ENCODE measurements at places on chromosomes 3 and 15.

DNA sequence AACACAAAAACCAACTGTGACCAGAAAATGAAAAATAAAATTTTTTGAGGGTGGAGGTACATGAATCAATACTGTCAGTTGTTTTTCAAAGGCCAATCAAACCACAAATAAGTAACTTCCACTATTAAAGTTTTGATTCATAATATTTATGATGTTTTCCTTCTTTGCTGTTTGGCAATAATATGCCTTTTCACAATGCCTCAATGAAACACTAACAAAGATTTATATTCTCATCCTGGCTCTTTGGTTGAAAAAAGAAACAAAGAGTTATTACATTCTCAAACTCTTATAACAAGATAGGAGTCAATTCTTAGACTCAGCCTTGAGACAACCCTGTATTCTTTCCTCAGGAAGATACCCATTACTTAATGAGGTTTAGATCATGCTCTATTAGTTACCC, 63.1 kb downstream of the C3orf70 start:
- DNase-seq: no peak

DNA sequence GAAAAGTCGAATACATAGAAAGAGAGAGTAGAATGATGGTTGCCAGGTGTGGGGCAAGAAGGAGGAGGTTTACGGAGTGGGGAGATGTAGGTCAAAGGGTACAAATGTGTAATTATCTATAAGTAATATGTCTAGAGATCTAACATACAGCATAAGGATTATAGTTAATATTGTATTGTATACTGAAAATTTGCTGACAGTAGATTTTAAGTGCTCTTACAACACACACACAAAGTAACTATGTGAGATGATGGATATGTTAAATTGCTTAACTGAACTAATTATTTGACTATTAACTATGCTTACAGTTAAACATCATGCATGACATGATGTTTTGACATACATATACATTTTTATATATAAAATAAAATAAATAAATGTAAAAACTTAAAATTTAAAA, 192.7 kb downstream of the ZIC4 start:
- no peak for DNase-seq

DNA sequence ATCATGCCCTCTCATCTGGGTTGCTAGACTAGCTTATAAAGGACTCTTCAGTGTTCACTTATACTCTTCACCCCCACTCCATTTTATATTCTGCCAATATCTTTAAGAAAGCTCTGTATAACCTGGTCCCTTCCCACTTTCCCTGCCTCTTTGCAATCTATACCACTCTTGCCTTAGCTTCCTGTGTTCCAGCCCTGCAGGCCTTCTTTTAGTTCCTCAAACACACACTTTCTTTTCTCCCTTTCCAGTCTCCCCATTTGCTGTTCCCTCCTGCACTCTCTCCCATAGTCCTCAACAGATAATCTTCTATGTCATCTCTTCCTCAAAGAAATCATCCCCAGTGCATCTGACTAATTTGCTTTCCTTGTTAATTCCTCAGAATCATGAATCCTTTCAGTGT, 28.7 kb downstream of the SENP8 start:
- DNase-seq: no peak

DNA sequence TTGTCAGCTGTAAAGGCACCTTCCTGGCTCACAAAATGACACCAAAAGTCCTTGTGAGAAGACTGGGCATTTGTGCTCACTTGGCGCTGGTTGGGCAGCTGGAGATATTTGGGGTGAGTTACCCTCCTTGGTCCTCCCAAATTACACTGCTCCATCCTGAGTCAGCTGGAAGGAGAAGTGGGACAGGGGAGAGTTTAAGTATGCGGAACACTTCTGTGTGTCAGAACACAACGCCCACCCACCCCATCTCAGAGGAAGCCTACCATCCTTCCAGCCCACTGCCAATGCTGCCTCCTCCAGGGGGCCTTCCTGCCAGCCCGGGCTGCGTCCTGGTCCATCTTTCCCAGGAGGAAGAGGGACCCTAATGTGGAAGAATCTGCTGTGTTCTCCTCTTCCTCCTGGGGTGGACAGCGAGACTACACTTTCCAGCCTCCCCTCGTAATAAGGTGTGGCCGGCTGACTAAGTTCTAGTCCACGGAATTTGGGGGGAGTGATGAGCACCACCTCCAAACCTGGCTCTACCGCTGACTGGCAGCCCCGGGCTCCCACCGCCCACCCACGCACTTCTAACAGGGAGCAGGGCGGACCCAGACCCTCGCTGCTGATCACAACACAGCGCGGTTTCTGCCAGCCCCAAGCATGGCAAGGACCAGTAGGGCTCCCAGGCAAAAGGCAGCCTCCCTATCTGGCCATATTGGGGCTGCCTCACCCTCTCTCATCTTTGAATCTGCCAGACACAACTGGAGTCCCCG, 265.0 kb downstream of the XXYLT1 start:
- DNase-seq: no peak

DNA sequence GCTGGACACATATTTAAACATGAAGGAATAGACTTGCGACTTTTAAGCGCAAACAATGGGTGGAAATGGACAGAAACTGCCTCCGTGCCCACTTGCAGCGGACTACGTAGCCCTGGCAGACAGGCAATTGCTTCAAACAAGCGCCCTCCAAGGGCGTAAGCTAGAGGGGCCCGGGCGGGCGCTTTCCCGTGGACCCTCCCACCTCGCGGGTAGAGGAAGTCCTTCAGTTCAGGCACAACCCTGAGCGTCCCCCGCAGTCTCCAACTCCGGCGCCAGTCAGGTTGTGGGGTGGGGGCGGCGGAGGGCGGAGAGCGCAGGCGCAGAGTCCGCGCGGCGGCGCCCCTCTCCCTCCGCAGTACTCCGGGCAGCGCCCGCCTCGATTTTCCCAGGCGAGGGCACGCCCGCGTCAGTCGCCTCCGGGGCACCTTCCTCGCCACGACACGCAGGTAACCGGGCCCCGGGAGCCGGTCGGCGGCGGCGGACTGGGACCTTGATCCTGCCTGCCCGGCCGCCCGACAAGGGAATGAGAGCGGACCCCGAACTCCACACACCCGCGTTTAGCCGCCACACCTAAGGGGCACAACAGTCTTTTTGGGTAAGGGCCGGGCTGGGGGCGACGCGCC, at the start of gene SLC35G2:
Gene SLC35G2, plus strand, starts transcription at position 358 of the 623 bp plus-strand sequence. CDS start 35,335 bp downstream, outside the sequence.
- DNase-seq: peak; percentile 87

- DNase-seq: no peak
Measured at GRCh38 chr3:128232376-128233178, 79.3 kb downstream of the EEFSEC start.

DNA sequence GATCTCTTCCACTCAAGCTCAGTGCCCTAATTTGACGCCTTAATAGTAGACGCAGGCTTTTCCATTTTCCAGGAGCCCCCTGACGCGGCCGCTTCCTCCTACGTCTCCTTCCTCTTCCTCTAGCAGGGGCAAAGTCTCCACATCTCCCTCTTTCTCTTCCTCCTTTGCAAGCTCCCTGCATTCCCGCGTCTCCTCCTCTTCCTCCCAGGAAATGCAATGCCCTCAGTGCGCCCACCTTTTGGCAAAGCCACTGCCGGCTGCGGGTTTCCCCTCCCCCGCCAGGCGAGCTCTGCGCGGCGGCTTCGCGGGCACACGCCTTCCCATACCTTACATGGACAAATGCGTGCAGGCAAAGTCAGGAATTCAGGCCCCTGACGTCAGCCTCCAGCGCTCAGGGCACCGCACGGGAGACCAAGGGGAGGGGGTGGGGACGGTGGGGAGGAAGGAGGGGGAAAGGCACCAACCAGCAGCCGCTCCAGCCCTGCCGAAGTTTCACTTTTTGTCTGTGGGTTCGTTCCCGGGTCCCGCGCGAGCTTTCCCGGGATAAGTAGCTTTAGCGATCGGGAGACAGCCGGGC, 432 bp upstream of the LPP start:
- DNase-seq: peak; percentile 6

- DNase-seq: no peak
Measured at GRCh38 chr3:32910954-32911353, 40.5 kb upstream of the CCR4 start.

GRCh38 chr3:61913701-61914100, 352.3 kb downstream of the PTPRG start:
- no peak for DNase-seq

GRCh38 chr15:44735482-44736180, 697 bp upstream of the TRIM69 start:
- no peak for DNase-seq

DNA sequence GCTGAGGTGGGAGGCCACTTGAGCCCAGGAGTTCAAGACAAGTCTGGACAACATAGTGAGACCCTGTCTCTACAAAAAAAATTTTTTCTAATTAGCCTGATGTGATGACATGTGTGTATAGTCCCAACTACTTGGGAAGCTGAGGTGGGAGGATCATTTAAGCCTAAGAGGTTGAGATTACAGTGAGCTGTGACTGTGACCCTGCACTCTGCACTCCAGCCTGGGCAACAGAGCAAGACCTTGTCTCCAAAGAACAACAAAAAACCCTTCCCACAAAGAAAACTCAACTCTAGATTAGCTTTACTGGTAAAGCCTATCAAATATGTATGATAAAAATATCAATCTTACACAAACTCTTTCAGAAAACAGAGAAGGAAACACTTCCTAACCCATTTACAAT, 68.5 kb downstream of the ZNF148 start:
- no peak for DNase-seq

- no peak for DNase-seq
Measured at GRCh38 chr3:128848936-128849335, 30.5 kb upstream of the ACAD9 start.

- DNase-seq: no peak
Measured at GRCh38 chr15:60612400-60613048, 133.6 kb upstream of the ICE2 start.

DNA sequence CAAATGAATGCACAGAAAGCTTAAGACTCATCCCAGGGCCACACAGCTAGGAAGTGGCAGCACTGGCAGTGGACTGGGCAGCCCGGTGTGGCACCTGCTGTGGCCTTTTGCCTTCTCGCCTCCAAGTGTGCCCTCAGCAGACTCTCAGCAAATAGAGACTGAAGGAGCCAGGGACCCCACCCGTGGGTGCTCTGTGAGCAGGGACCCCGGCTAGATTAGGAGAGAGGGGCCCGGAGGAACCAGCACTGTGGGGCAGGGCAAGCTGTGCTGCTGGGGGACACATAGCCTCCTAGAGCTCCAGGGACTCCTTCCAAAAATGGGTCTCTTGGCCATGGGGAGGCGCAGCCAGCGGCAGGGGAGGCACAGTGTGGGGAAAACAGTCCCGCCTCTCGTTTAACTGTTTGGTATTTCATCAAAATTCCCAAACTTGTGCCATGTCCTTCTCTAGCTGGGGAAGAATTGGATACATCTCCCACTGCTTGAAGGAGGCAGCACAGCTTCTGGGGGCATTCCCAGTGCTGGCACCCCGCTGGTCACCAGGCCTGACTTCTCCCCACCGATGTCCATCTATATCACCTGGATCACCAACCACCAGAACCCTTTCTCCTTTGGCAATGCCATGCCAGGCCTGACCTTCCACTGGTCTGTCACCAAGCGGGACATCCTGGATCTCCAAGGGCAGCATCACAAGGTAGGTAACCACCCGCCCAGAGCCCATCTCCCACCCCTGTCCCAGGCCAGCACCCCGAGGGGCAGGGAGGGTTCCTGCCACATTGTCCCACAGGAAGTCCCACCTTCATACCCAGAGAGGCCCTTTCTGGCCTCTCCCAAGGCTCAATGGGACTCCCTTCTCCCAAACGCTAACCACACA, 12.0 kb upstream of the TXNRD3 start:
- no peak for DNase-seq

DNA sequence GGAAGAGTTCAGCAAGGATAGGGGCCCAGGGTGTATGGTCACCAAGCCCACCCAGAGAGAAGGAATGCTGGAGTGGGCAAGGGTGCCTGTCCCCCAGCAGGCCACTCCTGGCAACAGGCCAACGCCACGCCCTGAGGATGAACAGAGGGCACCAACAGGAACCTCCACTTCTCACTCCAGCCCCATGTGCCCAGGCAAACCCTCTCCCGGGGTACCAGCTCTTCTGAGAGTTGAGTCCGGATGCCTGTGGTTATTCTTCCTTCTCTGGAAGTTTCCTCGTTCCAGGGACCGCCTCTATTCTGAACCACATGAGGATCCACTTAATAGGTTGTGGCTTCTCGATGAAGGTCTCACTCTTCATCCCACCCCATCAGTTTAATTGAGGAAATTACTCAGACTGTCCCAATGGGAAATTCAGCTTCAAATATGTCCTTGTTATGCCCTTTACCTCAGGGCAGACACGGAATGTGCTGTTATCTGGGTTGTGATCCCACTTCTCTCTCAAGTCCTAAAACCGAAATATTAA, 114.3 kb downstream of the LIPC start:
- DNase-seq: no peak

- DNase-seq: peak; percentile 25
Measured at GRCh38 chr15:98799461-98800390, 151.4 kb downstream of the IGF1R start.

DNA sequence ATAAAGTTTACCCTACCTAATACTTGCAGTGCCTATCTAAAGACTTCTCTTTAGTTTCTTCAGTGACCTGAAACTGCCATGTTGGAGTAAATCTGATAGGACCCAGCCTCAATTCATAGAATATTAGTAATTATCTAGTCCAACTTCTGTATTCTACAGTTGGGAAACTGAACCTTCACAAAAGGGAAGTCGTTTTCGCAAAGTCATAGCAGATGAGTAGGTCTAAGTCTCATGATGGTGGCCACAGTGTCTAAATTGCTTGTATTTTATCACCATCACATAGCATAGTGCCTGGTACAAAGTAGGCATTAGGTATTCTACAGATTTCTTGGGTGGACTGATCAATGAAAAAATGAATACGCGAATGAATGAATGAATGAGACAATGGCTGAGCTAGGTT, 8.4 kb downstream of the GMNC start:
- no peak for DNase-seq

DNA sequence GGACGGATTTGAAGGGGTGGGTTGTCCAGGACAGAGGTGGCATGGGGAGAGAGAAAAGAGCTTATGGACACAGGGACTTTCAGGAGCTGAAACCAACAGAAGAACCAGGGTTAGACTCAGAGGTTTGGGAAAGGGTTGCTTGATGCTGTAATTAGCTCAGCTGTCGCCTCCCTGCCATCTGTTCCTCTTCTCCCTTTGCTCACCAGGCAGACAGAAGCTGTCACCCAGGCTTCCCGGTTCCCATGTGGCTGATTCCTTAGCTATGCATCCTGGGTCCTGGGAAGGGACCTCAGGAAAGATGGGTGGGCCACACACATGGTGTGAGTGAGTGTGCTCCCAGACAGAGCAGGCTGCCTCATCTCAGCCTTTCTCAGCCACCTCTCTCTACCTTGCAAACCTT, 14.1 kb downstream of the PTPN23 start:
- no peak for DNase-seq

GRCh38 chr15:42919799-42920518, 619 bp downstream of the TTBK2 start:
- peak; percentile 19 for DNase-seq

DNA sequence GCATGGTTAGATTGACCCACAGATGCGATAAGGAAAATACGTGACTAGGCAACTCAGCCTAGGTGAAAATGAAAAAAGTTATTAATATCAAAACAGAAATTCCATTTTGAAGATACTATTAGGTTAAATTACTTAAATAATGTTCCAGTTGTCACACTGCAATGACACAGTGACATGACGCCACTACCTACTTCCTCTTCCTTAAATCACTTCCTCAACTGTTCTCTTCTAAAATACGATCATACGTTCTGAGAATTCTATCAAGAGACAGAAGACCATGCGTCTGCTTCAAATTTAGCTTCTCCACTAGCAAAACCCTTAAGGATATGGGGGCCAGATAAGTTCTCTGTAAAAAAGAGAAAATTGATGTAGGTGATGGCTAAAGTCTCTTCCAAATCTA, 18.2 kb downstream of the CMTM6 start:
- no peak for DNase-seq

- peak; percentile 40 for DNase-seq
Measured at GRCh38 chr15:101250873-101251829, 697 bp downstream of the CHSY1 start.

Measured in NCI-H1092 treated with DMSO at 0.1 percent for 48 hours (cell line).